ENCODE measurements at places on chromosomes 5 and 9.

DNA sequence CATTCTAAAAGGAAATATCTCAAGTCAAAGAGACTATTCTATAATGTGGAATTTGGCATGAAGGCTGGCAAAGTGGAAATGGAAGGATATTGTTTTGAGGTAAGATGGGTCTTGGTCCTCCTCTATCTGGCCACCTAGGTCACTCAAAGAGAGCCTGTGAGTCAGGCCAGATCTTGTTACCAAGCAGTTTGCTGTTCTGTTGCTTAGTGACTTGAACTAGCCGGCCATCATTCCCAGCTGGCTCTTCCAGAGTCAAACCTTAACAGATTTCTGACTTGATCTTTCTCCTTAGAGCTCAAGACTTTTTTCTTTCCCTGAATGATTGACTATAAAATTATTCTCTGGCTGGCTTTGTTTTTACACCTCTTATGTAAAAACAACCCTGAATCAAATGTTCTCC, 136.1 kb downstream of the PDE4D start:
- no peak for DNase-seq

- DNase-seq, result no peak
Measured at GRCh38 chr9:90419221-90419851, 223.3 kb downstream of the DIRAS2 start.

DNA sequence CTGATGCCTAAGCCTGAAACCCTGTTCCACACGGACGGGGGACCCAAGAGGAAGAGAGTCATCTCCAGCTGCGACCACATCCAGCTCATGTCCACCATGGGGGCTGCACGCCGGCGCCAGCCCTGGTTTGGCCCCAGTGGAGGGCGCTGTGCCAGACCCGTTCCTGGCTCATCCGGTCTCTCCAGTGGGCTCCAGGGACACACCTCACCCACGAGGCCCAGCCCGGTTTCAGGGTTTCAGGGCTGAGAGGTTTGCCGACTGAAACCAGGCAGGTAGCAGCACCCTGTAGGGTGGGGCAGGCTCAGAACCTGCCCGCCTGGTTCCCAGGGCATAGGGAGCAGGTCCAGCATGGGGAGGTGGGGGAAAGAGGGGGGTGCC, 71.4 kb upstream of the STXBP1 start:
- DNase-seq, result no peak

- DNase-seq, result no peak
Measured at GRCh38 chr9:12060067-12060466, 633.1 kb upstream of the TYRP1 start.

- DNase-seq, result no peak
Measured at GRCh38 chr9:107768224-107768623, 278.7 kb upstream of the KLF4 start.
